Sigmoid colon (tissue), 7 donors: ENCODE measurements at places on chromosomes 7 and 10. TPM values are rescaled to one million over a fixed set of nuclear protein-coding genes. Genes with fewer than 3 reads are reported as not detected.

The OR2A12 gene
- not detected for polyA plus RNA-seq

The SLC39A12 gene
- polyA plus RNA-seq, result not detected

The ZNF3 gene
- polyA plus RNA-seq, result 19.2 TPM

The SAMD9L gene
- polyA plus RNA-seq, result 2.4 TPM

- H3K27me3 ChIP-seq, result no peaks in the 10 kb centered on the region
- H3K36me3 ChIP-seq, result no peaks in the 10 kb centered on the region
- H3K4me1 ChIP-seq, result no peaks in the 10 kb centered on the region
- no peak overlapping the region for H3K4me3 ChIP-seq
Observed at GRCh38 chr10:128386816-128387604, 260.8 kb upstream of the MKI67 start.

DNA sequence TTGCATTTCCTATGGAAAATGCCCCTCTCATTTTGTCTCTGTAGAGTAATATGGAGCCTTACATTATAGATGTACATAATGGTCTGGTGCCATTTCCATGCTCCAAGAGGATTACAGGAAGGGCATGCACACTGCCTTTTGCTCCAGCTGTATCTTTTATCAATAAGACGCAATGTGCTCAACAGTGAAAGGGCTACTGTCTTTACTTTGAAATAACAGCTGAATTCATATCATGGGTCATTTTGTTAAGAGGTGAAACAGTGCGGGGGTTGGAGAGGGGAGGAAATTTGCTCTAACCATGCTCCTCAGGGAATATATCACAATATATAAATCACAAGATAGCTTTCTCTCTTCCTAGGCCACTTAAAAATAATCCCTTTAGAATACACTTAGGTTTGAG lies 77.7 kb downstream of the ICA1 start:
- no peaks in the 10 kb centered on the region for H3K27me3 ChIP-seq
- no peak overlapping the region for H3K27ac ChIP-seq
- no peak overlapping the region for H3K4me3 ChIP-seq
- no peak for DNase-seq
- no peaks in the 10 kb centered on the region for H3K4me1 ChIP-seq
- H3K36me3 ChIP-seq, result no peaks in the 10 kb centered on the region

GRCh38 chr10:132705173-132705572 lies 80.8 kb downstream of the NKX6-2 start:
- peak; percentile 61 for DNase-seq
- no peak overlapping the region for H3K4me3 ChIP-seq
- H3K36me3 ChIP-seq, result peaks cover 15% of the 10 kb centered on the region
- H3K4me1 ChIP-seq, result peaks cover 10% of the 10 kb centered on the region

DNA sequence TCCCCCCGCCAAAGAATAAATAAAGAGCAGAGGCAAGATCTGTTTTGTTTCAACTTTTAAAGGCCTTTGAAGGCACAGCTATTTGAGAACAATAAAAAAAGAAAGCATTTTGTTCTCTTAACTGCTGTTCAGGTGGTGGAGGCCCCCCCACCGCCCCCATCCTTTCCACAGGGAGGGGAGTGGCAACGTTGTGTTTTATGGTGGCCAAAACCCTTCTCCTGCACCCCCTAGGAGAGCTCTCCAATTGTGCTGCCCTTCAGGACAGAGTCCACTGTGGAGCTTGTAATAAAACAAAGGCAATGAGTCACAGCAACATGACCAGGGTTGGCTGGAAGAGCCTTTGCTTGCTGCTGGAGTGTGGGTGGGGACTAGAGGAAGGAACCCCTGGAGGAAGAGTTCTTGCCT lies 987.9 kb downstream of the KCNMA1 start:
- peaks cover 72% of the 10 kb centered on the region for H3K4me1 ChIP-seq
- DNase-seq, result peak; percentile 93
- H3K27ac ChIP-seq, result no peak overlapping the region
- no peaks in the 10 kb centered on the region for H3K36me3 ChIP-seq
- H3K27me3 ChIP-seq, result no peaks in the 10 kb centered on the region

DNA sequence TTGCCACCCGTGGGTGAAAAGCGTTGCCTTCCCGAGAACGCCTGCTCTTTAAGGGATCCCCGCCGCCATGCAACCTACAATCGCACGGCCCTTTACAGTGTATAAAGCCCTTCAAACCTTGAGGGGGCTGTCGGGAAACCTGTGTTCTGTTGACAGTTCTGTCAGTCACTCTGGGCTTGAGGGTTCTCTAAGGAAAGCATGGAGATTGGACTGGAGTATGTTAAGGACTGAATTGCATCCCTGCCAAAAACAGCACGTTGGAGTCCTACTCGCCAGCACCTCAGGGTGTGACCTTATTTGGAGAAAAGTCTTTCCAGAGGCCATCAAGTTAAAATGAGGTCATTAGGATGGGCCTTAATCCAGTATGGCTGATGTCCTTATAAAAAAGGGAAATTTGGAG lies 70.6 kb downstream of the PFKFB3 start:
- no peak for DNase-seq
- H3K27me3 ChIP-seq, result no peaks in the 10 kb centered on the region
- H3K27ac ChIP-seq, result peak overlapping the region; percentile 71
- H3K36me3 ChIP-seq, result no peaks in the 10 kb centered on the region
- no peak overlapping the region for H3K4me3 ChIP-seq

- H3K4me3 ChIP-seq, result no peak overlapping the region
- H3K27ac ChIP-seq, result peak overlapping the region; percentile 19
- no peaks in the 10 kb centered on the region for H3K4me1 ChIP-seq
- peak; percentile 83 for DNase-seq
- H3K27me3 ChIP-seq, result no peaks in the 10 kb centered on the region
- H3K36me3 ChIP-seq, result no peaks in the 10 kb centered on the region
Observed at GRCh38 chr10:34078745-34079470, 736.2 kb downstream of the PARD3 start.

DNA sequence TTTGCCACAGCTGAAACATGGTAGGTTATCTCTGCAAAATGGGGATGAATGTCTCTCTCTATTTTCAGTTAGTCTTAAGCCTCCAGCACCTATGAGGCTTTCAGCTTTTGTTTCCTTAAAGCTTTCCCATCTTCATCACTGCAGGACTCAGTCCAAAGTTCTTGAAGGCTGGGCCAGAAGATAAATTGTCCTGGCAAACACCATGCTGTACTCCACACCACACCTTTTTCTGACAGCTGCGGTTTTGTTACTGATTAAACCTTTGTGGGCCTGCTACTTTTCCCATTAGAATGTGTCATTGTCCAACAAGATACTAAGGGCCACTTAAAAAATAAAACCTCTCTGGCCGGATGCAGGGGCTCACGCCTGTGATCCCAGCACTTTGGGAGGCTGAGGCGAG lies 87.2 kb upstream of the A1CF start:
- H3K36me3 ChIP-seq, result no peaks in the 10 kb centered on the region
- no peak overlapping the region for H3K27ac ChIP-seq
- no peak for DNase-seq
- H3K27me3 ChIP-seq, result no peaks in the 10 kb centered on the region

DNA sequence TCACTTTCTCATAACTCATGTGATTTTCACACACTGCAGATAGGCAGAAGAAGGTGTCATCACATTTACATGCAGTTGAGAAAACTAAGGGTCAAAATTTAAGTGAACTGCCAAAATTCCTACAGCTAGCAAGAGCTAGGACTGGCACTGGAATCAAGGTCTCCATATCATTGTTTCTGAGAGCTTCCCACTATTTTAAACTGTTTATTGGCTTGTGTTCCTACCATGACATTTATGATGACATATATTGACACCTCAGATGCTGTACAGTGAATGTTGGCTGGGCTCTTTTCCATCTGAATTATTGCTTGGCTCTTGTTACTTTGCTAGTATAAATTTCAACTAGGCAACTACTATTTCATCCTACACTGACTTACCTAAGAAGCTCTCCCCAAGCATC lies 2.0 kb downstream of the THSD7A start:
- DNase-seq, result no peak
- no peaks in the 10 kb centered on the region for H3K36me3 ChIP-seq
- peaks cover 24% of the 10 kb centered on the region for H3K4me1 ChIP-seq
- no peaks in the 10 kb centered on the region for H3K27me3 ChIP-seq

DNA sequence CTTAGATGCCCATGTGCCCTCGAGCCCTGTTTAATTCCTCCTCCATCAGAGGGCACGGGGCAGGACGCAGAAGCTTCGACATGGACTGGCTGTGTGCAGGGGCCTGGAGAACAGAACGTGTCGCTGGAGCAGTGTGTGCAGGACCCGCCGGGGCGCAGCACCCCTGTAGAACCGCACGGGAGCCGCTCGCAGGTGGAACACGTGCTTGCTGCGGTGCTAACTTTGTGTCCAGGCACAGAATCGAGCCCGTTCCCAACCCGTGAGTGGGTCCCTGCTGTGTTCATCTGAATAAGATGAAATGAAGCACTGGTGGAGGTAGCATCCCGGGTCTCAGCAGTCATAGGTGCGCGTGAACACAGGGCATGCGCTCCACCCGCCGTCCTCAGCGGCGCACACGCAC lies 116.9 kb downstream of the WDR37 start:
- no peak overlapping the region for H3K4me3 ChIP-seq
- H3K27ac ChIP-seq, result no peak overlapping the region
- no peaks in the 10 kb centered on the region for H3K36me3 ChIP-seq
- no peaks in the 10 kb centered on the region for H3K27me3 ChIP-seq
- peak; percentile 58 for DNase-seq
